ENCODE measurements at places on chromosomes 6 and 20.
A peak's percentile ranks its signal among the peaks of the same experiment; 100 is the strongest.

DNA sequence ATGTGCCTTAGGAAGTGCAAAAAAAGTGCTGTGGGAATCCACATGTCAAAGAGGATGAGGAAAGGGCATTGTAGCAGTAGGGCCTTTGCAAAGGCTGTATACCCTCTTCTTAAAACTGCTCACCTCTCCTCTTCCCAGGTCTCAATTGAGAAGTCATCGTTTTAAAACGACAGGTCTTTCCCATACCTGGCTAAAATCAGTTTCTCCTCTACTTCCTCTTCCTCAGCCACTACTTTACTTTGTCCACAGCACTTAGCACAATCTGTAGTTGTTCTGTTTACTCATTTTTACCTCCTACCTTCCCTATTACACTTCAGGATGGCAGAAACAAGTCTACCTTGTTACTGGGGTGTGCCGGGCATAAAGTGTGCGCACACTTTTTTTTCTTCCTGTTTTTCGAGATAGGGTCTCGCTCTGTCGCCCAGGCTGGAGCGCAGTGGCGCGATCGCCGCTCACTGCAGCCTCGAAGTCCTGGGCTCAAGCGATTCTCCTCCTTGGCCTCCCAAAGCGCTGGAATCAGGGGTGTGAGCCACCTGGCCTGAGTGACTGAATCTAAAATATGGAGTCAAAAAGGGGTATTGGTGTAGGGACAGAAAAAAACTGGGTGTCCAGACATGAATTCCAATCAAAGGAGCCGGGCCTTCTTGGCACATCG is 9.8 kb upstream of the ELOVL5 start:
- no peak for DNase-seq

- no peak for DNase-seq
Measured at GRCh38 chr6:43951063-43951755, 176.0 kb downstream of the MRPL14 start.

- DNase-seq: no peak
Measured at GRCh38 chr6:129195643-129196042, 312.7 kb downstream of the LAMA2 start.

DNA sequence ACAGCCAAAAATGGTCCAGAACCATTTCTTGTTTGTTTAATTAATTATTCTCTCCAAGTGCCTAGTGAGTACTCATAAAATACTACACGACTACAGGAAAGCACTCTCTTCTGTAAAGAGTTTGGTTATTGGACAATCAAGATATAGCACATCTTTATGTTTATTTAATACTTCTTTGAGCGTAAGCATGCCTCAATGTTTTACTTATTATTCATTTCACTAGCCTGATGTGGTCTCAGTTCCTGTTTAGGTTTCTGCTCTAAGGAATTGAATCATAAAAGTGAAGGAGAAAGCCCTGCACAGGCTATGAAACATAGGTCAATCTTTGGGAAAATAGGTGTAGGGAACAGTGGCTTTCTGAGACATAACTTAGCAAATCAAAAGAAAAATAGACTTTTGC is 45.9 kb upstream of the AIG1 start:
- no peak for DNase-seq

GRCh38 chr20:41501376-41501775 is 116.8 kb downstream of the CHD6 start:
- no peak for DNase-seq

GRCh38 chr6:146916435-146917025 is 287.7 kb upstream of the STXBP5 start:
- DNase-seq: no peak

GRCh38 chr20:62824476-62825332 is 7.9 kb downstream of the COL9A3 start:
- peak; percentile 39 for DNase-seq

DNA sequence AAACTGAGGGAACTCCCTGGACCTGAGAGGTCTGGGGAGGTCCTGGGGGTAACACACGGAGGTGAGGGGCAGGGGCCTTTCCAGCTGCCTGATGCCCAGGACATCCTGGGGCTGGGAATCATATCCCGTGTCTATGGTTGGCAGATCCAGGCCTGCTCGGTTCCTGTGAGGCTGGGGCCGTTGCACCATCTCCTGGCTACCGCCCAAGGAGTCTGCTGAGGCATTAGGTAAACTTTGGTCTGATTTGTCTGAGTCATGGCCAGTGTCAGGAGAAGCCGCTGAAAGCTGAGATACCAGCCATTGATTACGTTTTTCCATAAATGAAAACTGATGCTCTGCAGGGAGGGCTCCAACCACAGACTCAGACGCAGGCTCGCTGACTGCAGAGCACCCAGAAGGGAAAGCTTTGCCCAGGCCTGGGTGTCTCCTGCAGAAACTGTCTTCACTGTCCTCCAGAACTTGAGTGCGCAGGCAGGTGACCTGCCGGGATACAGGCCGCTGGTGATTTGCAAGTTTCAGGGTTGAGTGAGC is 14.2 kb downstream of the TRAF3IP2 start:
- DNase-seq: no peak

- DNase-seq: peak; percentile 81
Measured at GRCh38 chr6:27157459-27158315, 89.8 kb upstream of the PRSS16 start.

DNA sequence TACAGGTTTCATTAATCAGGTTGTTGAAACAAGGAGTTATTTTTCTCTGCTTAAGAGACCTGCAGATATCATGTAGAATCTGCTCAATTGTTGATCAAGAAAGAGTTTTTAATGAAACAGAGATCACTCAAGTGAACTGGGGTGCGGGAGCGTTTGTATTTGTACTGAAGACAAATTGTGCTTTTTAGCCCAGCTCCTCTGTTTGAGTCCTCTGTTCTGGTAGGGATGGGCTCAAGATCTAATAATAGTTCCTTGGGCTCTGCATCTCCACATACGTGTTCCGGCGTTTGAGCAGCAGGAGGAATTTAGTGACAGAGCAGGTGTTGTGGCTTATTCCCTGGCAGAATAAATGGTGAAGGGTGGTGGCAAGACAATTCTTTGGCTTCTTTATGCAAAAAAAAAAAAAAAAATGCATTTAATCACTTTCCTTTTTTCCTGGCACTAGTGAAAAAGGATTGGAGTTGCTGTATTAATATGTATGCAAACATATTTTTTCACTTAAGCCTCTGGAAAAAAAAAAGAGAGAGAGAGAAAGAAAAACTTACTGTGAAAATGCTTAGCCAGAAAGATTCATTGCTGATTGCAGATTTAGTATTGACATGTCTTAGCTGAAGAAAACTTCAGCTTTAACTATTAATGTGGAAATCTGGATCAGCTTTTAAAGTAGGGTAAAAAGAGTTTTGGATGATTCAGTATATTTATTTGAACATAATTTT is 4.0 kb downstream of the CITED2 start:
- DNase-seq: no peak

- DNase-seq: no peak
Measured at GRCh38 chr6:83921315-83921714, 61.8 kb downstream of the CYB5R4 start.

DNA sequence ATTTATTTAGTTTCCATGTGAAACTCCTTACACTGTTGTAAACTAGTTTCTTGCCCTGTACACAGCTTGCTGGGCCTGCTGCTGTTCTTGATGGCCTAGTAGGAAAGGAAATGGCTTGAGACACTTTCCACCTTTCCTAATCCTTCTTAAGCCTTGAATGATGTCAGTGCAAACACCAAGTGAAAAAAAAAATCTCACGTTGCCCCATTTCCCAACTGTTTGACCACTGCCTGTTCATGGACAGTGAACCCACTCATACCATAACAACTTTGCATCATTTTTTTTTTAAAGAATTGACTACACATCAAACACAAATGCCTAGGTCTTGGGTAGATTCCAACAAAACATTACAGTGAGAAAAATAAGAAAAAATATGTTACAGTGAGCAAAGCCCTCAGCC is 653.6 kb upstream of the FLRT3 start:
- DNase-seq: no peak

- no peak for DNase-seq
Measured at GRCh38 chr6:52564856-52565255, 12.0 kb downstream of the TRAM2 start.

DNA sequence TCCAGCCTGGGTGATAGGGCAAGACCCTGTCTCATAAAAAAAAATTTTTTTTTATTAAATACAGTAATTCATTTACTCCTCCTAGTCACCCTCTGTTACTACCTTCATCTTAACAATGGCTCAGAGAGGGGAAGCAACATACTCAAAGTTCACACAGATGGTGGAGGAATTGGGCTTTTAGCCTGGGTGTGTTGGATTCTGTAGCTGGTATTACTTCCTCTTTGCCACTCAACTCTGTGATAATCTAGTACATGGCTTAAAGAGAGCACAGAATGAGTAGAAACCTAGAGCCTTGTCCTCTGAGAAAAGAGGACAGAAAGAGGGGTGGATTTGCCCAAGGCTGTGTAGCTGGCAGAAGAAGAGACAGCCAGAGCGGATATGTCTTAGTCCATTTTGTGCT is 96.6 kb downstream of the DLGAP4 start:
- no peak for DNase-seq

GRCh38 chr6:23524548-23524947 is 601.5 kb upstream of the NRSN1 start:
- no peak for DNase-seq

DNA sequence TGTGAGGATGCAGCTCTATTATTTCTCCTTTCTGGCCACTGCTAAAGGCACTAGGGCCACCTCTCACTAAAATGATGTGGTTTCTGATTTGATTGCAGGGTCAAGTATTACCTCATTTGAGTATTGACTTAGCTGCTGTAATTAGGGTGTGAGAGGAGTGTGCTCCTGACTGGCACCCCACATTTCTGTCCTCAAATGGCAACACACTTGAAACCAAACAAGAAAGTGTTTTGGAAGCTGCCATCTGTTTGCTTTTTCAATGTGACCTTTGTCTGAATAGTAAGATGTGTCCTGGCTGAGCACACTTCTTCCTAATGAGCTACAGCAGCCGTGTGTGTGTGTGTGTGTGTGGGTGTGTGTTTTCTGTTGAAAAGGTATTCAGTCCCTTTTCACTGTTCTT is 62.8 kb upstream of the SCP2D1 start:
- no peak for DNase-seq

GRCh38 chr6:22529866-22530265 is 39.5 kb upstream of the HDGFL1 start:
- DNase-seq: no peak

GRCh38 chr20:48169650-48170225 is 384.5 kb upstream of the SULF2 start:
- DNase-seq: no peak

GRCh38 chr6:2693231-2693630 is 57.5 kb downstream of the MYLK4 start:
- no peak for DNase-seq

DNA sequence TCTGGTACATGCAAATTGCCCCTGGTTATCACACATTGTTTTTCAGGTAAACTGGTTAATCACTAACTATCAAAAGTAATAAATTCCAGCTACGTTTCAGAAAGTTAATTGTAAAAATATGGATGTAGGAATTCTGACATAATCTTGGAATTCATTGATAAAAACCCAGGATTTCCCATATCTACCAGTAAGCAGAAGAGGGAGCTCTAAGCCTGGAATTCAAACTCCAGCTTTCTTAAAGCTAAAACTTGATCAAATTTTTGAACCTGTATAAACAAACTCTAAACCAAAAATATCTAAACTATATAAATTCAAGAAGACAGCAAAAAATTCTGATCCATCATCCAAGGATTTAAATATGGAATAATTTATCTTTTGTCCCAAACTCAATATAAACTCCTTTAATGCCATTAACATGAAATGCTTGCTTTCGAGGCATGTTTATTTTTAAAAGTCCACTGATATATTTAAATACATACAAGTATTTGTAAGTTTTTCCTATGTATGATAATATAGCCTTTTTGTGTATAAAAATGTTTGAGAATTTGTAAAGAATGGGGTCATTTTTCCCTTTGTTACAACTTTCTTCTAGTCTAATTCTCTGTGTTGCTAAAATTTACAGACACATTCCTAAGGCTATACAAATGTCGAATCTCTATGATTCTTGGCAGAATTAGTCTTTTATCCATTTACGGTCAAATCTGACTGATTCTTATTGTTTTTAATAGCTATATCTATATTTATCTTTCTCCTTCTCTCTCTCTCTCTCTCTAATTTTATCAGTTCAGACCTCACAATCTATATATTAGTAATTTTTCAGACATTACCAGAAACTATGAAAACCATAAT is 91.4 kb upstream of the RNF217 start:
- DNase-seq: no peak

DNA sequence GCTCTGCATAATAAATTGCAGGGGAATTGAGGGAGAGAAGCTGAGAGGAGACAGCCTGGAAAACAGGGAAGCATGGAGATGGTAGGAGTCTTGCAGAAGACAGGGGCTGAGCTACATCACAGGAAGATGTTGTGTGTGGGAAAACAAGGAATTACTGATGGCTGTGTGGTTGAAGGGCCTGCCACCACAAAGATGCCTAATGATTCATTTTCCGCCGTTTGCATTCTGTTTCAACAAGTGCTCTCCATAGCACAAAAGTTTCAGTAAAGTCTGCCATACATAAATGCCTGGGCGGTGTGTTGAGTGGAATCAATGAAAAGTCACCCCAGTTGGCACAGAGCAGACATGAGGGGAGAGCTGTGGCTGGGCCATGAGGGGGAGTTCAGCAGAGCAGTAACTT is 5.6 kb upstream of the KLHL31 start:
- DNase-seq: no peak

DNA sequence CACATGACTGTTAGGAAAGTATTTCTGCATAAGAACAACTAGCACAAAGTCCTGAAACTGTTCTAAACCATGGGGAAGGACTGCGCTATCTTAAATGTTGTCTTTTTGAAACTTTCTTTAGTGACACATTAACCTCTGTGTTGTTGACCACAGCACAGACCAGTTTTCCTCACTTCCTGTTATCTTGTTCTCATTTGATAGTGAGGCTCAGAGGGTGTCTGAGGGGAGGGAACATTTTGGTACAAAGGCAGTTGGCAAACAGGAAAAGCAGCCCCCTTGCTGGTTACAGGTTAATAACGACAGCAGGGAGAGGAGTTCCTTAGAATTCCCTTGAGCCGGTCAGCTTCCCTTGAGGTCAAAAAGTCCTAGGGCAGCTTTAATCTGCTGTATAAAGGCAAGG is 143.5 kb upstream of the BMP2 start:
- no peak for DNase-seq

DNA sequence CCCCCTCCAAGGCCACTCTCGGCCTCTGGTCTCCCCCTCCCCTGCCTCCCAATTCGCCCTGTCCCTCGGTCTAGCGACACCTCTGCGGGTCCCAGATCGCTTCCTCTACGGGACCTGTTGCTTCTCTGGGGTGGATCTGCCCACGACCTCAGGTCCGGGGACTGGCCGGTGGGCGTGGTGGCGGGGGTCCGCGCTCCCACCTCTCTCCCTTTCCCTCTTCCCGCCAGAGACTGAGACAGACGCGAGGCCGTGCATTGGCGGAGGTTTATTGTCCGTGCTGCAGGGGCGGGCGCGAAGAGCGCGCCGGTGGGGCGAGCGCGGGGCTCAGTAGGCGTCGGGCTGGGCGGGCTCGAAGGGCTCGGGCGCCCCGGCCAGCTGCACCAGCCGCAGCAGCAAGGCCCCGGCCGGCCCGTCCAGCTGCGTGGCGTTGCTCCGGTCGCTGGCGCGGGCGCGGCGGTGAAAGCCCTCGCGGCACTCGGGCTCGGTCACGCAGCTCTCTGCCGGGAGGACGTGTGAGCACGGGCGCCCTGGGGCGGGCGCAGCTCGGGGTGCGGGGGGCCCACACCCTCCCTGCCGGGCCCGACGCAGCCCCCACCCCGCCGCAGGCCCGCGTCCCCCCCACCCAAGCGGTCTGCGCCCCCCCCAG is 2.1 kb downstream of the AVP start:
- DNase-seq: no peak

- no peak for DNase-seq
Measured at GRCh38 chr20:8394308-8394945, 262.4 kb downstream of the PLCB1 start.

All from CD4-positive, alpha-beta T cell treated with Interleukin-6 at 100 ng/mL for 8 hours (primary cell).